ENCODE measurements at places on chromosomes 4 and X.

DNA sequence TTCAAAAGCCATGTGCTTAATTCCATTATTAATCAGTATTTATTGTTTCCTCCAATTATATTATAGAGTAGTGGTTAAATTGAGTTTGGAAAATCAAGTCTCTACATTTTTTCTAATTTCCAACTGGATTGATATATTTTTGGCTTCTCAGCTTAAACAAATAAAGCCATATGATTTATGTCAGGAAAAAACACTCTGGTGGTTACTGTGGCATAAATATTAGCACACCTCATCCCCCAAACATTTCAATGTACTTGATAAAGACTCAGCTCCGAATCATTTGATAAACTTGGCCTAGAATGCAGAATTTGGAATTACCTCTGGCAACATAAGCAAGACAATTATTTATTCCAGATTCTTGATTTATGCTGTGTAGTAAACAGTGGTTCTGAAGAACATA, 2313.8 kb downstream of the ARAP2 start:
- DNase-seq: no peak

DNA sequence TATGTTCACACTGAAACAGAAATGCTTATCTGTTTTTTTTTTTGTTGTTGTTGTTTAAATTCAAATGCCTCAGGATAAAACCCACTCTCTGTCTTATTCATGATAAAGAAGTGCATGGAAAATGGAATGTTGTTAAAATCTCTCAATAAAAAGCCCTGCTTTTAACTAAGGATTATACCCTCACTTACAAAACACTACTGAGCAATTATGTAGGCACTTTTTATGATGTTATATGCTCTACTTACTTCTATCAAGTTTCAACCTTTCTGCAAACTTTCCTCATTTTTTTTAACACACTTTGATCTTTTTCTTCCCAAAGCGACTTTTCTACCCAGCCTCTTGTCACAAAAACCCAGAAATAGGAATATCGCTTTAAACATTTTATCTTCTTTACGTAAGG, 26.5 kb downstream of the SLIT2 start:
- DNase-seq: no peak

DNA sequence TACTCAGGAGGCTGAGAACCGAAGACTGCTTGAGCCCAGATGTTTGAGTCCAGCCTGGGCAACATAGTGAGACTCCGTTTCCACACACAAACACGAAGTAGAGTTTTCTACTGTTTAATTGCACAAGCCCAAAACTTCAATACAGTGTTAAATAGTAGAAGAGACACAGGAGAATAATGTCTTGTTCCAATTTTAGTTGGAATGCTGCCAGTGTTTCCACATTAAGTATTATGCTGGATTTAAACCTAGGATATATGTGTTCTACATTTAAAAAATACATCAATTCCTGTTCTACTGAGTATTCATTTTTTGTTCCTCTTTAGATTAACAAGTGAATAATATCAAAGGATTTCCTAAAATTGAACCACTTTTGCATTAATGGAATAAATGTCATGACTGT, 91.3 kb downstream of the LCORL start:
- DNase-seq: no peak

DNA sequence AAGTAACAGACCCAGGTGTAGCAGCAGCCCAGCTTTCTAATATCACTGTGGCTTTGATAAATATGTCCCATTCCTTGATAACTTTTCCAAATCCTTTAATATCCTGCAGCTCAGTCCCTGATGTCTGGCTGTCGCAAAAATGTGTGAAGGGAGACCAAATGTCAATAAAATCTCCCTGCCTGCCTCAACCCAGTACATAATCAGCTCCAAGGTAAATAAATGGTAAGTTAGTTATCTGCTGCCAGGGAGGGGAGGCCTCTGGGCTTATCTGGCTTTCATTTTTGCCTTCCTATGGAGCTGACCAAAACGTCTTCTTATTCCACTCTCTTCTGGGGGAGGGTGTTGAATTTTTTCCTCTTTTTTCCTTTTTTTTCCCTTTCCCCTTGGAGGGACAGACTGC, 630.6 kb downstream of the MID1IP1 start:
- no peak for DNase-seq

GRCh38 chr4:120658772-120659171, 263.8 kb downstream of the PRDM5 start:
- DNase-seq: no peak

- no peak for DNase-seq
These were observed 13.9 kb downstream of the LRAT start for GRCh38 chr4:154757713-154758112.

DNA sequence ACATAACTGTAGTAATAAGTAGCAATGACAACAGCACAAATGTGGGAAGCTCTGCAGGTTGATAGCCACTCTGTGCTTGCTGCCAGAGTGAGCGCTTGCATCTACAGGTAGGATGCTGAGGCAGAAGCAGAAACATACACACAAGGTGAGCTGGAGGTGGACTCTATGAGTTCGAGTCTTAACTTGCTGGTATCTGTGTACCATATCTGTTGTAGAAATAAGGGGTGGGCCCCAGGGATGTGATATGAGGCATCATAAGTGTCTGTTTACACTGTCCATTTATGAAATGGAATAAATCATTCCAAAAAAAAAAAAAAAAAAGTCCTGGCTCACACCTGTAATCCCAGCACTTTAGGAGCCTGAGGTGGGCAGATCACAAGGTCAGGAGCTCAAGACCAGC, 32.8 kb upstream of the EIF4E start:
- DNase-seq: no peak
